ENCODE measurements at places on chromosomes 13 and 19. TPM values are rescaled to one million over a fixed set of nuclear protein-coding genes. Genes with fewer than 3 reads are reported as not detected.

EFNA2 gene
- polyA plus RNA-seq: 1.6 TPM

ZNF69 gene
- polyA plus RNA-seq: 15.6 TPM

ACP5 gene
- polyA plus RNA-seq: 17.2 TPM

MBD3L2 gene
- not detected for polyA plus RNA-seq

- no peak for DNase-seq
Measured at GRCh38 chr19:8180018-8180417, 29.2 kb upstream of the CERS4 start.

GRCh38 chr13:43171489-43171888 is 148.1 kb downstream of the DNAJC15 start:
- no peak for DNase-seq

DNA sequence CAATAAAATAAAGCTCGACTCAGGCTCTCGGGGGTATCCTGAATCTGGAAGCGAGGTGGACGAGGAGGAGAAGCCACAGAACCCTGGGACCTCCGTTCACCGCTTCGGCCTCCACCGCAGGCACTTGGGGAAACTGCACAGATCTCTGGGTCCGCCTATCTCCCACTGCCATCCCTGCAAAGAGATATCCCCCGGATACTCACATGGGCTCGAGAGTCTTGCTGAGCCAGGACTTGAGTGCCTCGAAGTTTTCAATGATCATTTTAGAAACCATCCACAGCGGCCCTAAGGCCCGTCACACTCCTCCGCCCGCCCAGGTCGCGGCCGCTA is 589 bp downstream of the RBM26 start:
- no peak for DNase-seq
